CD8-positive, alpha-beta T cell (primary cell): ENCODE measurements at places on chromosomes 5 and 9. TPM values are rescaled to one million over a fixed set of nuclear protein-coding genes. Genes with fewer than 3 reads are reported as not detected.

GRCh38 chr5:107805824-107806223, 135.1 kb upstream of the EFNA5 start:
- DNase-seq = no peak

- no peak for DNase-seq
These were observed 87.5 kb upstream of the GAS1 start for GRCh38 chr9:87034841-87035240.

DNA sequence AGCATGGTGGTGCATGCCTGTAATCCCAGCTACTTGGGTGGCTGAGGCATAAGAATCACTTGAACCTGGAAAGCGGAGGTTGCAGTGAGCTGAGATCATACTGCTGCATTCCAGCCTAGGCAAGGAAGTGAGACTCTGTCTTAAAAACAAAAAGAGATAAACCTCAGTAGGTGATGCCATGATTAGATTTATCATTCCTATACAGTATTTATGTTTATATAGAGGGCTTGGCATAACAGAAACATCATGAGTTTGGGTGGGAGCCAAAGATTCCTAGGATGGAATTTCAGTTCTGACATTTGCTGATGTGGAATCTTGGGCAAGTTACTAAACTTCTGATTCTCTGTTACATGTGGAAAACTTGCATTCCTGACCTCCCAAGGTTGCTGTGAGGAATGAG, 22.3 kb downstream of the RFK start:
- no peak for DNase-seq

- no peak for DNase-seq
These were observed 30.2 kb upstream of the KCNIP1 start for GRCh38 chr5:170473642-170474041.

GRCh38 chr5:39515881-39516280, 91.1 kb upstream of the DAB2 start:
- DNase-seq = no peak

- DNase-seq = peak; percentile 23
These were observed 164.8 kb downstream of the HSD17B3 start for GRCh38 chr9:96136992-96137670.

- no peak for DNase-seq
These were observed 143.2 kb downstream of the RMI1 start for GRCh38 chr9:84123648-84124406.

- DNase-seq = no peak
These were observed 14.1 kb upstream of the INIP start for GRCh38 chr9:112731971-112732370.

DNA sequence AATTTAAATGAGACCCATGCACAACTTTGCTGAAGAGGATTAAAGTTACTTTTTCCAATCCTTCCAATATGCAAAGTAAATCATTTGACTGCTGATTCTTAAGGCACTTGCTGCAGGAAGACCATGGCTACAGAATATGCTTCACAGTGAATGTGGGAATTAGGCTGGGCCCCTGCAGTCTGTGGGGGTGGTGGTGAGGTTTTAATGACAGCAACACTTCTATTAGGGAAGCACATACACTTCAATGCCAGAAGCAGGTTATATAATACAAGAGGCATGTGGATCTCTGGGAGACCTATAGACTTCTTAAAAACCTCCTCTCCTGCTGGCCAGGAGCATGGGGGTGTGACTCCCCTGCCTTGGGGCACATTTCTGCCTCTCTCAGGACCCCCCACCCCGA, 124.5 kb upstream of the KLF9 start:
- DNase-seq = no peak

DNA sequence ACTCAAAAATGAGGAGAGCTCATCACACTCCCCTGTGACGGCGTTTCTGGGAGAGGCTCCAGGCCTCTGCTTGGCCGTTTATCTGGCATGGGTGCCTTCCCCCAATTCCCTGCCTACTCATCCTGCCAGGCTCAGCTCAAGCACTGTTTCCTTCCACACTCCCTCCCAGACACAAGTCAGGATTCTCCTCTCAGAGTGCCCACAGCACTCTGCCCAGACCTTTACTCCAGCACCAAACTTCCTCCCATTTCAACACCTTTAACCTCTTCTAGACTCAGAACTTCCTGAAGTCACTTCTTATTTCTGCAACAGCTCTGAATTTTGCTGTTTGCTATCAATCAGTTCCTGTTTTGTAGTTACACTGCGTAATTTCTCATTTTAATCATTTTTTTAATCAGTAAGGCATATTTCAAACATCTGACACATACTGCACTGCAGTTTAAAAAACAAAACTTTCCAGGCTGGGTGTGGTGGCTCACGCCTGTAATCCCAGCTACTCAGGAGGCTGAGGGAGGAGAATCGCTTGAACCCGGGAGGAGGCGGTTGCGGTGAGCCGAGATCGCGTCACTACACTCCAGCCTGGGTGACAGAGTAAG, 16.0 kb downstream of the TRMO start:
- DNase-seq = no peak

GRCh38 chr5:173988554-173989431, at the start of gene C5orf47:
Gene C5orf47, plus strand, starts transcription at chr5:173989170. Its CDS starts 94 bp downstream, at chr5:173989264.
- no peak for DNase-seq

Gene SPINK1
- total RNA-seq = not detected

Gene NUDT12
- not detected for total RNA-seq

Gene CEL
- 0.19 TPM for total RNA-seq

Gene PCDHA12
- not detected for total RNA-seq

Gene PRELID2
- total RNA-seq = 0.38 TPM

Gene FOXD4L3
- total RNA-seq = not detected
